ENCODE measurements at places on chromosomes 4 and X.

GRCh38 chr4:144861471-144861870 is 215.5 kb downstream of the HHIP start:
- no peak for DNase-seq

DNA sequence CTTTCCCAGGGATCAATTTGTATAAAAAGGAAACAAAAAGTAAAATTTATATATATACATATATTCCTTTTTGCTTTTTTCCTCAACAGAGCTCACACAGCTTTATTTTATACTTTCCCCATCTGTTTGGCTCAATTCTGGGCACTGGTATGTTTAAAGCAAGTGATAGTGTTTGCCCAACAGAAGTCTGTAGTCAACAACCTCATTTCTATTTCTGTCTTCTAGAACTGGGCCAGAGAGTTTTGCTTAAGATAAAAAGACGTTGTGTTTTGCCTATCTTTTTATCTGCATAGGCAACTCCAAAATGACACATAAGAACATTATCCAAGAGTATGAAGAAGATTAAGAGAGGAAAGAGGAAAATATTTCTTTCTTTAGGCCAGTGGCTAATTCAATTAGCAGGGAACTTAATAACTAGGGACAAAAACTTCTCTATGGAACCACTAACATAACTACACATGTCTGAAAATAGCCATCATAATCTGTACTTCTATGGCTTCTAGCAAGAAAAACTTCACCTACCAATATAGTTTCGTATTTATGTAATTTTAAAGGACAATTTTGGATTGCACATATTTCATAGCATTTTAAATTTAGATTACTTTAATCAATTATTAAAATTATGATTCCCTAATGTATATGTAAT is 1300.5 kb downstream of the ARAP2 start:
- DNase-seq = no peak

DNA sequence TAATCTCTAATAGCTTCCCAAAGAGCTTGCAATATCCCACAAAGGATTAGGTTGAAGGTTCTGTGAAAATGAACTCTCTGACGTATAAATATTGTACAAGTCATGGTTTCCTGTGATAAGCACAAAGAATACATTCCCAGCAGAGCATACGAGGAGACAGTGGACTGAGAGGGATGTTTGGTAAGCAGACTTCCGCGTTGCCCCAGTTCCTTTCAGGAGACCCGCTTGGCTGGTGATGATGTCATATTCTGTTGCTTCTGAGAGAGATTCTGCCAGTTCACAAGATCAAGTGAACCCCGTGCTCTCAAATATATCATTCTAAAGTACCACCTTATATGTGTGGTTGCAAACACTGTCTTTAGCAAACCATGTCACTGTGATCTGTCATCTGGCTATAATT is 323.9 kb upstream of the CASK start:
- no peak for DNase-seq

GRCh38 chrX:135194684-135195083 is 23.5 kb upstream of the CT55 start:
- DNase-seq = no peak

DNA sequence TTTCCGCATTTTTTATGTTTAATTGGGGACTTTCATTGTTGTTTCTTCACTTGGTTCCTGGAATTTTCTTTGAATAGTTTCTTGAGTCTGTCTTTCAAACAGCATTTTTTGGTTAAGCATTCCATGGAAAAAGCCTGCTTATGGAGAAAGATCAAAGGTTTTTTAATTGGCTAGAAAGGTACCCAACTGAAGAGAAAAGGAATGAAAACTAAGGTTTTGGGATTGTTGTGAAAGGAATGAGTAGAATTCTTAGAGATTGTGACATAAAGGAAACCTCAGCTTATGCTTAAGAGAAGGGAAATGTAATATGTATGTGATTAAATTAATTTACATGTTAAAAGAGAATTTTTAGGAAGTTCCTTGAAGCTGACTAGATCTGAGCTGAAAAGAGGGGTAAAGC is 82.8 kb downstream of the CCKAR start:
- DNase-seq = no peak

GRCh38 chr4:1376841-1377605 is 29.2 kb downstream of the NKX1-1 start:
- no peak for DNase-seq

DNA sequence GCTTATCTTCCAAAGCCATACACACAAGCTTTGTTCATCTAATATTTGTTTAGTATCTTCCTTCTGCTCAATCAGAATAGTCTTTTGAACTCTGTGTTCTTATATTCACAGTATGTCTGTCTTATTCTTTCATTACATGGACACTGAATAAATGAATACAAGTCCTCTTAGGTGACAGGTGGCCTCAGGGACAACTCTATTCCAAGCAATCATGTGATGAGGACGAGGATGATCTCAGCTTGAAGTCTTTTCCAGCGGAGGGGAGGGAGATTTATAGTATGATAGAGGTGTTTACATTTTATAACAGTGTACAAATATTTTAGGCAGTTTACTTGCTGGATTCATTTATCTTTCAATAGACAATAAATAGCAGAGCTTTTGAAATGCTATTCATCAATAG is 300.4 kb downstream of the NLGN4X start:
- DNase-seq = no peak

DNA sequence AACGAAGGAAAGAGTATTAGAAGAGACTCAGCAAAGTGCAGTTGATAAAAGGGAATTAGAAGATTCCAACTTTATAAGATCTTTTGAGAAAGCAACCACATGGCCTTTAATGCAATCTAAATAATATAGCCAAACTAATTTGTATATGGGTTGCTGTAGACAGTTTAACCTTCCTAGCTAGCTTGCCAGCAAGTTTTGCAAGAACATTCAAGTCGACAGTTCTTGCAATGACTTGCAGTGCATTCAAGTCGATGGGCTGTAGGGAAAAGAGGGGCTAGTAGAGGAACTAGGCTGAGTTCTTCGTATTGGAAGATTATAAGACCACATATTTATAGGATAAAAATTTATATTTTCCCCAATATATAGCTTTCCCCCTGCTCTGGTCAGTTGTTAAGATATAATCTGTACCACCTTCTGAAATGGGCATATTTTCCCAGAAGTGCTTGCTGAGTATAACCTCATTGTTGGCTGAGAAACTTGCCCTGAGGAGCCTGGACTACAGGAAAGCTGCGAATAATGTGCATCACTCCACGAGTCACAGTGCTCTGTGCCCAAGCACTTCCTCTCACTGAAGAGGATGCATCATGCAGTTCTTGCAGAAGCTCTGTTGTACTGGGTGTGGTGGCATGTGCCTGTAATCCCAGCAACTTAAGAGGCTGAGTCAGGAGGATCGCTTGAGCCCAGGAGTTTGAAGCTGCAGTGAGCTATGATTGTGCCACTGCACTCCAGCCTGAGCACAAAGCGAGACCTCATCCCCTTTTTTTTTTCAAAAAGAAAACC is 56.7 kb downstream of the DOCK11 start:
- DNase-seq = no peak

- no peak for DNase-seq
Measured at GRCh38 chr4:168978001-168978700, 31.9 kb downstream of the CBR4 start.

- DNase-seq = no peak
Measured at GRCh38 chrX:55008571-55009358, 8.6 kb downstream of the APEX2 start.

DNA sequence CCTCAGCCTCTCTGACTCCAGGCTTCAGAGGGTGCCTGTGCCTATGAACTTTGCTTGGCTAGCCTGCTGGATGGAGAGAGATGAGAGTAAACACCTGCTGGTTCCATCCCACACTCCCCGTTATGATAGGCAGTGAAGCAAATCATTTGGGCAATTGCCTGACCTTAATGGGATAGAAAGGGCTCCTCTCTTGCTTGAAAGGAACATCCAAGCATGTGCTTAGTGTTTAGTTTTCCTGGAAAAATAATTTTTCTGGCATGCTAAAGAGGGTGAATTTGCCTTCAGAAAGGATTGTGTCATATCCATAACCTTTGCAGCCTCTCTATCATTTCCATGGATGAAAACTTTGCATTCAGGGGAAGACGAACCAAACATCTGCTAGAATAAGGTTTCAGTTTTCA is 10.8 kb downstream of the PLAC1 start:
- DNase-seq = no peak

- DNase-seq = no peak
Measured at GRCh38 chr4:147339100-147339499, 141.8 kb upstream of the EDNRA start.

DNA sequence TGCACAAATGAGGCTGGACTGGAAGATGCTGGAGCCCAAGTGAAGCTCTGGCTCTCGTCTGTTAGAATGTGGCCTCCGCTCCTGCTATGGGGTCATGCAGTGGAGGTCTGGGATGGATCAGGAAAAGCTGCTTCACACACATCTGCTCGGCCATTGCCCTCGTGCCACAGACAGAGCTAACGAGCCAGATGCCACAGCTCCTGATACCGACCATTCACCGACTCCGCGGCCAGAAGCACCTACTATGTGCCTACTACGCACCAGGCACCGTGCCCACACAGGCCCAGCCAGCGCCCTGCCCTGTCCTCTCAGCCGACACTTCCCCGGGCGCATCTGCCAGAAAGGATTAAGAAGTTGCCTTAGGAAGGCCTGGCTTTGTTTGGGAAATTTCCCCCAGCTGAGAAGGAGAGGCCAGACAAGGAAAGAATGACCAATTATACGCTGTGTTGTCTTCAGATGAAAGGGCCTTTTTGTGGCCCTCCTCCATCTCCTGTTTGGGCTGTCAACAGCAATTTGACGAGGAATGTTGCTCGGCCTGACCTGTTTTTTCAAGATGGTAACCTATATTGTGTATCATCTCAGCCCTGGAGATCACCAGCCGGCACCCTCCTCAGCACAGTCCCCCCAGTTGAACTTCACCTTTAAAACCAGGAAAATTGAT is 34.3 kb downstream of the HMX1 start:
- DNase-seq = no peak

DNA sequence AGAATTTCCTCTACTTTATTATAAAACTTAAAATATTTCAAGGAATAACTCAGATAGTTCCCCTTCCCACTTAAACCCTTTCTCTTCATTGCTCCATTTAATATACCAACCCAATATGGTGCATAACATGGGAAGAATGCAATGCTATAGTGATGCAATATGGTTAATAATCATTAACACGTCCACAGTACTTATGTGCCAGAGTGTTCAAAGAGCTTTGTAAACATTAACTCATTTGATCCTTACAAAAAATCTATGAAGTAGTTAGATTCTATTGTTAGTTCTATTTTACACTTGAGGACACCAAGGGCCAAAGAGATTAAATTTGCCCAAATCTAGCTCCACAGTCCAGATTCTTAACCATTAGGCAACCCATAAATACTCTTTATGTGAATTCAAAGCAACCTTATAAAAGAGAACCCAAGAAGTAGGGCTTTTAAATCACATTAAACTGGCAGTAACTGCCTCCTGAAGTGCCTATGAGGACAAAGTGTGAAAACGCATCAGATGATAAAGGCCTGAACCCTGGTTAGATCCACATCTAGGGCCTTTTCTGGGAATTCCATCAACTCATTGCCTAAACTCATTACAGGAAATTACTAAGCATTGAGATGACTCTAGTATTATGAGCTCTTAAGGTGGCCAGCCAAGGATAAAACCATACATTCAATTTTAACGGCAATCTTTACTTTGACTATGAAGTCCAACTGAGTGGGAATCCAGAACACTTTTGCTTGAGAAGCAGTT is 94.3 kb downstream of the AREG start:
- DNase-seq = no peak

DNA sequence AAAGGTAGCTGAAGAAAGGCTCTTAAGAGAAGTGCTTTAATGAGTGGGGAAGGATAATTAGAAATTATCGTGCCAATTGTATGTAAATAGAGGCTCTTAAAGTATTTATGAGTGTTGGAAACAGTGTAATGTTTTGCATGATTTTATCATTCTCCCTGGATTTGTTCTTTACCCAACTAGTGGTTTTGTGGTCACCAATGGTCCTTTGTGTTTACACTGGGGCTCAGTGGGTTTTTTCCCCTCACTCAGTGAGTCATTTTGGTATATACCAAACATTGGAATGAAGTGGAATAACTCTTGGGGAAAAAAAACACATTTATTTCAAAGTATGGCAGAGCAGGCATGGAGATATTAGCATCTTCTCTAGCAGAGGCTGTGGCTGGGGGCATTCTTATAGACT is 20.8 kb upstream of the LGI2 start:
- DNase-seq = no peak

GRCh38 chr4:159906051-159906450 is 803.2 kb downstream of the RAPGEF2 start:
- no peak for DNase-seq

- no peak for DNase-seq
Measured at GRCh38 chrX:96982161-96982560, 98.5 kb downstream of the RPA4 start.

- no peak for DNase-seq
Measured at GRCh38 chrX:110992611-110993010, 103.4 kb upstream of the PAK3 start.

GRCh38 chr4:67087897-67088296 is 457.4 kb downstream of the CENPC start:
- peak; percentile 17 for DNase-seq

DNA sequence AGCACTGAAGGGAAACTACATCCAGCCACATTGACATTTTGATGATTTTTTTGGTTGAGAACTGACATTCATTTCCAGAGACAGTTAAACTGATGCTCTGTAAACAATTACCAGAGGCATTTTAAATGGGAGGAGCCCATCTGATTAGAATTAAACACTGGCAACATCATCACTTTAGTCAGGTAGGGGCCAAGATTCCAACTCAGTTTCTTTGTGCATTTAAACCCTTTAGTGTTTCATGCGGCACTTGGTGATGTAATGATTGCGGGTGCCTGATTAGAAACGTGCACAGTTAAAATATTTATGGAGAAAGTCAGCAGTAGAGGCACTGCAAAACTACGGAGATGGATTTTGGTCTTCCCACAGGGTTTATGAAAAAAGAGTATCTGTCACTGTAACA is 16.1 kb downstream of the TNIP3 start:
- no peak for DNase-seq

DNA sequence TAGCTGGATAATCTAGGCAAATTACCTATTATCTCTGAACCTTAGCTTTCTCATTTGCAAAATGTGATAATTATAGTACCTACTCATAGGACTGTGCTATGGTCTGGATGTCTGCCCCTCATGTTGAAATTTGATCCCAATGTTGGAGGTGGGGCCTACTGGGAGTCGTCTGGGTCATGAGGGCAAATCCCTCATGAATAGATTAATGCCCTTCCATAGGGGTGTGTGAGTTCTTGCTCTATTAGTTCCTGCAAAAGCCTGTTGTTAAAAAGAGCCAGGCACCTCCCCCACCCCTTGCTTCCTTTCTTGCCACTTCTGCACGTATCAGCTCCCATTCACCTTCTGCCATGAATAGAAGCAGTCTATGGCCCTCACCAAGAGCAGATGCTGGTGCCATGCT is 73.9 kb downstream of the SERTM2 start:
- DNase-seq = no peak

DNA sequence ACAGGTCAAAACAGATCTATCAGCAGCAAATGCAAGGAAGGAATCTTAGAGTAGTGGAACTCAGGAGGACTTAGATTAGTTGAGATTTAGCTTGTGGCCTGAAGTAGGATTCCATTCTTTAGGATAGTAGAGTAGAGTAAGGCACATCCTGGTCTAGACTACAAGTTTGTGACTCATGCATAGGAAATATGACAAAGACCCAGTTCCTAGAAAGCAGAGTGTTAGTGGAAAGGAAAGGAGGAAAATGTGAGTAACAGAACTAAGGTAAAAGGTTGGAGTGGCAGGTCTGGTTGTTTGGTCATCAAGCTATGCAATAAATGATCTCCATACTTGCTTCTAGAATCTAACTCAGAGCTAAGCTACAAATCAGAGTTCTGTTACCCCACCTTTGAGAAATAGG is 595.0 kb downstream of the ACTRT1 start:
- DNase-seq = no peak

GRCh38 chrX:19958552-19959486 is 32.0 kb downstream of the BCLAF3 start:
- no peak for DNase-seq

Data from NCI-H2029 treated with DMSO at 0.1 percent for 48 hours (cell line).